Amygdala (tissue), 56 donors: ENCODE measurements at places on chromosomes 7 and 10.

DNA sequence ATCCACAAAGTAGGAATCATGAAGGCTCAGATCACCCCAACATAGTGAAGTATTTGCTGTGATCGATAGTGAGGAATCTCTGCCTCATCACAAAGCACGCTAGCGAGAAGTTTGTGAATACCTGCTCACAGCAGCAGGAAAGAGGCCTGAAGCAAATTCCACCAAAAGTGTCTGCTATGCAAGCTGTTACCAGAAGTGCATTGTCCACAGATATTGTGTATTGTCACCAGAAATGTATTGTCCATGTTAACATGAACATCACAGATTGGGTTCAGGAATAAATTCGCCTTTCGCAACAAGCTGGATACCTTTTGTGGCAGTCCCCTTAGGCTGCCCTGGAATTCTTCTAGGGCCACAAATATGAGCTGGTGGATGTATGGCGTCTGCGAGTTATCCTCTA, 127.9 kb downstream of the MARCHF5 start:
- no peak for DNase-seq

- DNase-seq = no peak
These were observed 73.0 kb upstream of the CABCOCO1 start for GRCh38 chr10:61589547-61590243.

- no peak for DNase-seq
These were observed 29.5 kb upstream of the ARHGAP22 start for GRCh38 chr10:48634198-48634983.

DNA sequence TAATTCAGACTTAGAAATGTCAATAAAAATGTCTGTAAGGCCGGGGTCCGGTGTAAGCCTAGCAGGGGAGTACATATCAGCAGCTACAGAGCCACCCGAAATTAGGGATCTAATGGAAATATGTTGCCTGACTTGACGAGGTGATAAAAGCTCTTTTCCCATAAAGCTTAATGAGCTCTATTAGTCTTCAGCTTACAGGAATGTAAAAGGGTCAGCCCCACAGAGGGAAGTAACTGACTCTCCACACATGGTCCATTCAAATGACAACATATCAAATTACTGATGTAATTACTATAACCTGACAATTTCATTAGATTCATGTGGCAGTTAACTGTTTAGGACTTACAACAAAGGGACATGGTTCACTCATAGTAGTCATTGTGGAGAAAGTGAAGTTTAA, 62.3 kb downstream of the ATE1 start:
- no peak for DNase-seq

DNA sequence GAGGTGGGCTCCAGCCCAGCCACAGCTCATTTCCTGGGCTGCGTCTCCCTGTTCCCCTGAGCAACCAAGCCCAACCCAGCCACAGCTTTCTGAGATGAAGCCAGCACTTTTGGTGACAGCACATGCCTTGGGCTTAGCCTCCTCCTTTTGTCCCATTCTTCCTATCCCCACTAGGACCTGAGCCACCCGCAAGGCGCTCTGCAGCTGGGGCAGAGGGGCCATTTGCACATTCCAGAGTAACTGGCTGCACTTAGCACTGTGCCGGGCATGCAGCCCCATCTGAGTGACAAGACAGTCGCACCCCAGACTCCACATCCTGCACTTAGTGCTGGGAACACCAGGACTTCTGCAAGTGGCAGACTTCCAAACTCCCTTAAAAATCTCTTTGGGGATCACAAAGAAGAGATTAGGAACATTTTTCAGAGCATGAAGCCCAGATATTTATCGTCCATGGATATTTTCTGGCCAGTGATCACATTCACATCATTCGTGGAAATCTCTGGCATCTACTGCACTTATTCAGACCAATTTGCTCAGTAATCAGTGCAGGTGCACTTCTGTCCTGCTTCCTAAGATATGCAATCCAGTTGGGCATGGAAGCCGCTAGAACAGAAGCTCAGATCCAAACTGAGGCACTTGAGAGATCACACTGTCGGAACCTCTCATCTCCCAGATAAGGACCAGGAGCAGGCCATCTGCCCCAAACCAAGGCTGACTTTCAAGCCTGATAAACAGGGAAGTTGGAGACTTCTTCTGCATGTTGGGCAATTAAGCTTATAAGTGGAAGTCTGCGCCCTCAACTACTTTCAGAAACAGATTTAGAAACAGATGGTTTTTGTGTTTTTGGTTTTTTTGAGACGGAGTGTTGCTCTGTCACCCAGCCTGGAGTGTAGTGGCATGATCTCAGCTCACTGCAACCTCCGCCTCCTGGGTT, 26.4 kb downstream of the CHST15 start:
- DNase-seq = no peak

GRCh38 chr7:98221611-98222532, 10.6 kb downstream of the BHLHA15 start:
- no peak for DNase-seq

DNA sequence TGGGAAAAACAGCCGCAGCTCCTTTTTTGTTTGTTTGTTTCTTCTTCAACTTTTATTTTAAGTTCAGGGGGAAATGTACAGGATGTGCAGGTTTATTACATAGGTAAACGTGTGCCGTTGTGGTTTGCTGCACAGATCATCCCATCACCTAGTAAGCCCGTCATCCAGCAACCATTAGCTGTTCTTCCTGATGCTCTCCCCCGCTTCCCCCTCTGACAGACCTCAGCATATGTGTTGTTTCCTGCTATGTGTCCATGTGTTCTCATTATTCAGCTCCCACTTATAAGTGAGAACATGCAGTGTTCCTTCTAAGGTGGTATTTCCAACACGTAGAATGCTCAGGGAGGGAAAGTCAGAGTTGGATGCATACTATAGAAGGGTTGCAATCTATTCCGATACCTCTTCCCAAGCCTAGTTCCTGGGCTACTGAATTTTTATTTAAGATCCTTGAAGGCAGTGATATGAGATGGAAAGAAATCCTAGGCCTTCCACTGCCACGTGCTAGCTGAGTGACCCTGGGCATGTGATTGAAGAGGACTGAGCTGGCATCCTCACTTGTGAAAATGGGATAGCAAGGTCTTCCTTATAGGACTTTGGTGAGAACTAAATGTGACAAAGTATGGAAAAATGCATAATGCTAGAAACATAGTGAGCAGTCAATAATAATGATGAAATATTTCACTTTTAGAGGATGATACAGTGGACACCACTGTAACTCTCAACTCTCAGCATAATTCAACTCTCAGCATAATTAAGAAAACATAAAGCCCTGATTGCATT, 278.5 kb downstream of the REEP3 start:
- no peak for DNase-seq

GRCh38 chr7:169276-170172, 22.8 kb upstream of the FAM20C start:
- no peak for DNase-seq
